ENCODE measurements at places on chromosomes 5 and 9. TPM values are rescaled to one million over a fixed set of nuclear protein-coding genes. Genes with fewer than 3 reads are reported as not detected.

Gene GPRIN1
- 2.5 TPM for total RNA-seq

Gene OLFML2A
- 1.4 TPM for total RNA-seq

Gene SLC25A2
- total RNA-seq: 0.28 TPM

Gene IFNE
- total RNA-seq: 1.8 TPM

Gene PCDHGC5
- total RNA-seq: 2.9 TPM

Gene ST8SIA4
- 0.18 TPM for total RNA-seq

Gene FNBP1
- 15.4 TPM for total RNA-seq

Gene OTP
- not detected for total RNA-seq

Gene LOX
- 277 TPM for total RNA-seq

Gene BRD3
- total RNA-seq: 2.2 TPM

Gene TPPP
- under 0.01 TPM for total RNA-seq

Gene MYOZ3
- under 0.01 TPM for total RNA-seq

Gene C9orf153
- not detected for total RNA-seq

Gene PCDHB12
- total RNA-seq: under 0.01 TPM

Gene SPATA31C1
- not detected for total RNA-seq

Gene CD14
- total RNA-seq: 0.18 TPM

Gene GGTA1
- total RNA-seq: not detected

Gene IER5L
- 12.5 TPM for total RNA-seq

Gene RLN2
- not detected for total RNA-seq

Gene PGM5
- total RNA-seq: 14.7 TPM

Data from IMR-90 (cell line).